GM19239 (cell line): ENCODE measurements at places on chromosomes 13 and 19.

DNA sequence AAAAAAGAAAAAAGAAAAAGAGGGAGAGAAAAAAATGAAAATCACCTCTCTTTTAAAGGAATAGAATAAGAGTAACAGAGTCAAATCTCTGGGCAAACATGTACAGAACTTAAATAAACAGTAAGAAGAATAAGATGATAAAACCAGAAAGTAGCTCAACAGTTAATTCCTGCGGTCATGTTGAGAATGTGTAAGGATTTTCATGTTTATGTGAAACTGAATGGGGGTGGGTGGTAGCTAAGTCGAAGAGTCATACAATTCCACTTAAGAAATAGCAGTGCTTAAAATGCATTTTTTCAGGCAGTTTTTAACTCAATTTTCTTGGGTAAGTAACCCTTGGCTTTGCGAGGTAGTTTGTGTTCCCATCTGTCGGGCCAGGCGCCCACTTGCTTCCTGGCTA is 60.9 kb downstream of the PEX11G start:
- DNase-seq, result no peak

GRCh38 chr19:9644472-9644871 is 23.4 kb upstream of the ZNF561 start:
- DNase-seq, result no peak

DNA sequence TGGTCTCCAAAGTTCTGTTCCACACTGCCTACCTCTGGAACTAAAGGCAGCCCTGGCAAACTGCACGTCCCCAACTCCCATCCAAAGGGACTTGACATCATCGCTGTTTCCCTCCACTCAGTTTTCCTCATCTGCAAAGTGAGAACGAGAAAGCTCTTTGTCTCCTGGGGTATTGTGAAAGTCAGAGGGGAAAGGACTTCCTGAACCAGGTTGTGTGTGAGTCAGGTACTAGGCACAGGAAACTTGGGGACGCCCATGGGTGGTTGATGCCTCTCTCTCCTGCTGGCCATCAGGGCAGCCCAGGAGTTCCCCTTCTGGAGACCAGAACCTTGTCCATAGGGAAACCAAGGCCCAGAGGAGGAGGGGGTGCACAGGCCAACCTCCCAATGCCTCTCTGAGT is 4.7 kb downstream of the CRLF1 start:
- no peak for DNase-seq

- no peak for DNase-seq
Observed at GRCh38 chr19:32652894-32653598, 21.9 kb downstream of the ANKRD27 start.

GRCh38 chr19:15265850-15266248 is 33.6 kb upstream of the EPHX3 start:
- no peak for DNase-seq

- DNase-seq, result peak; percentile 67
Observed at GRCh38 chr13:46160471-46161066, 21.4 kb downstream of the LCP1 start.

DNA sequence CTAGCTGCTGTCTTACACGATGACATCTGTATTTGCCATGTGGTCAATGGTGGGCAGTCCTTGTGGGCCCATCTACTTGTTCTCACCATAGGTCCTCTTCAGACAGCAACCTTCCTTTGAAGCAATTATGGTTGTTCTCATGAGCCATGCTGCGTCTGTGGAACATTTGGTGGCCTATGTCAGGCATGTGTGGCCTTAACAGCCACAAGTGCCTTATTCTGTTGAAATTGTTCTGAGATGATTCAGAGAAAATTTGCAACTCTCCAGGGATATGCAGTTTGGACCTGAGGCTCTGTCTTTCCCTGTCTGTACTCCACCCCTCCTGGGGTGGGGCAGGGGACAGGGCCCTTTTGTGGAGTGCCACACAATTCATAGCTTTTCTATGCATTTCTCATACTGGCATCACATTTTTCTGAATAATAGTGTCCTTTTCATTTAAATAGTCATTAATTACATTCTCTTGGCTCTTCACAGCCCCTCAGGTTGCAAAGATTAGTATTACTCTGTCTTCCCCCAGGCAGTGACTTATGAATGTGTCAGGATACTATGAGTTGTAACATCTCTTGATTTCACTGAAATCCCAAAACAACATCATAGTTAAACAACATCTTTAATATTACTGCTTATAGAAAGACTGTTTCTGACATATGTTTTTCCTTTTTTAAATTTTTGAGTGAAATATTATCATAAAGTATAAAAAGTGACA is 102.1 kb downstream of the ITGBL1 start:
- no peak for DNase-seq

DNA sequence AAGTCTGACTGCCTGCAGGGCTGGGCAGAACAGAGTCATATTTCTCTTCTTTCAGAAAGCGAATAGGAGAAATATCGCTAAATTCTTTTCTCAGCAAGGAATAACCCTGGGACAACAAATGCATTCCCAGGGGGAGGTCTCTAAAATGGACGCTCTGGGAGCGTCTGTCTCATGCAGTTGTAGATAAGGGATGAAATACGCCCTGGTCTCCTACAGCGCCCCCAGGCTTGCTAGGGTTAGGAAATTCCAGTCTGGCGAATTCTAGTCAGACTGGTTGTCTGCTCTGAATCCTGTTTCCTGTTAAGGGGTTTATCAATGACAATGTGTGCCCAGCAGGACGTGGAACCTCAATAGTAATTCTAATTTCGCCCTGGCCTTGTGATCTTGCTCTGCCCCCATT is 1214.1 kb downstream of the DIAPH3 start:
- DNase-seq, result no peak

- DNase-seq, result no peak
Observed at GRCh38 chr13:98664047-98664446, 87.1 kb upstream of the STK24 start.

DNA sequence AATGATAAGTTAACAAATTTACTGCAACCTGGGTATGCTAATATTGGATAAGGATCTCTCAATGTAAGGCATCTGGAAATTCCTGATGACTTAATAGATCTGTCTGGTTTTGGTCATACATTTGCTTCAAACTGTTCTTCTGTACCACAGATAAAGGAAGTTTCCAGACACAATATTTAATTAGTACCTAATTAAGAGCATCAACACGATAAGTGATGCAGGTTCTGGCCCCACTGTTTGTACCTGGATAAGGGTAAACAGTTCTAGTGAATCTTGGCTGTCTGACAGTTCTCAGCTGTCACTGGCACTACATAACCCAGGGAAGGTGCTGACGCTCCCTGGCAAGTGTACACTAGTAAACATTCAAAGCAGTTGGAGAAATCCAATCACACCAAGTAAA is 165.6 kb downstream of the MZT1 start:
- DNase-seq, result no peak

DNA sequence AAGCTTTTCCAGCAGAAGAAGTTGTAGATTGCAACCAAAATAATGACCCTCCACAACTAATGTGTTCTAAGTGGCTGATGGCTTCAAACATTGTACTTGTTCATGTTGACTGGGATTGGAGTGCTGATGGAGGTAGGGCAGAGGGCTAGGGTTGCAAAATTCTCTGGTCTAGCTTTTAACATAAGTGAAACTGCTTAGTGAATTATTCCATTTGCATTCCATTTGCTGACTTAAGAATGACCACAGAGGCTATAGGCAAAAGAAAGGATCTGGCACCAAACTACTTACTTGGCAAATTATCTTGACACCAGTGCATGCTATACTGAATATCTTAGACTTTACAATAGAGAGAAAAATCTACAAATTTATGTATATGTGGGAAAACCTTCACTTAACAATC is 287.0 kb downstream of the FGF9 start:
- DNase-seq, result no peak

GRCh38 chr19:4258181-4258580 is 11.3 kb downstream of the YJU2 start:
- no peak for DNase-seq

DNA sequence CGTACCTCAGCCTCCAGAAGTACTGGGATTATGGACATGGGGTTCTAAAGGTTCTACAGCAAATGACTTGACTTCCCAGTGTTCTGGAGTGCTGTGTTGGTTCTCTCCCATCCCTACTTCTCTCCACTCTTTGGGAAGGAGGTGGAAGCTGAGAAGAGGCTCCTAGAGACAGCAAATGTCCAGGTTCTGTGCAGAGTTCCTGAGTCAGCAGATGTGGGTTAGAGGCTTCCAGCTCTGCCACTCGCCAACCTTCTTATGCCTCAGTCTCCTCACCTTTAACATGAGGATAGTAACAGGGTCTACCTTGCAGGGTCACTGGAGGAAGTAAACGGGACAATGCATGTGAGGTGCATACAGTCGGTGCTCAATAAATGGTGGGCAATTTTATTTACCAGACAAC is 80.5 kb upstream of the VSTM2B start:
- no peak for DNase-seq

GRCh38 chr19:29507081-29507860 is 18.5 kb upstream of the VSTM2B start:
- no peak for DNase-seq

DNA sequence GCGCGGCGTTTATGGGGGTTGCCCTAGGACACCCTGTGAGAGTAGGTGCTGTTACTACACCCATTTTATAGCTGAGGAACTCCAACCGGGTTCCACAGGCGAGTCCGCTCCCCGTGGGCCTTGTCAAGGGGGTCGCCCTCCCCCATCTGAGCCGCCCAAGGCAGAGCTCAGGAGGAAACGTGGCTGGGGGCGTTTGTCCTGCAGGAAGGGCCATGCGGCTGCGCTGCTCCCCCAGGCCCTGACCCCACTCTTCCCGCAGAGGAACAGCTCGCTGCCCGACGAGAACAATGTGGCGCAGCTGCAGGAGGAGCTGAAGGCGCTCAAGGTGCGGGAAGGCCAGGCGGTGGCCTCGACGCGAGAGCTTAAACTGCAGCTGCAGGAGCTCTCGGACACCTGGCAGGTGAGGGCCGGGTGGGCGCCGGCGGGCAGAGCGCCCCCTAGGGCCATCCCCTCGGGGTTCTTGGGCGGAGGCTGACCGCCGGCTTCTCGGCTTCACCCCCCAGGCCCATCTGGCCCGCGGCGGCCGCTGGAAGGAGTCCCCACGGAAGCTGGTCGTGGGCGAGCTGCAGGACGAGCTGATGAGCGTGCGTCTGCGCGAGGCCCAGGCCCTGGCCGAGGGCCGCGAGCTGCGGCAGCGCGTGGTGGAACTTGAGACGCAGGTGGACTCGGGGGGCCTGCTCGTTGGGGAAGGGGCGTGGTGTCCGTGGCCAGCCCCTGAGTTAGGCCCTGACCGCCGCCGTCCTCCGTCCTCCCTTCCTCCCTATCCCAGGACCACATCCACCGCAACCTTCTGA is 12.4 kb downstream of the PRR36 start:
- DNase-seq, result no peak

- no peak for DNase-seq
Observed at GRCh38 chr13:101452519-101453485, at the start of gene ITGBL1. ITGBL1 (plus strand) TSS chr13:101452675; CDS start chr13:101452834, 159 bp downstream.

DNA sequence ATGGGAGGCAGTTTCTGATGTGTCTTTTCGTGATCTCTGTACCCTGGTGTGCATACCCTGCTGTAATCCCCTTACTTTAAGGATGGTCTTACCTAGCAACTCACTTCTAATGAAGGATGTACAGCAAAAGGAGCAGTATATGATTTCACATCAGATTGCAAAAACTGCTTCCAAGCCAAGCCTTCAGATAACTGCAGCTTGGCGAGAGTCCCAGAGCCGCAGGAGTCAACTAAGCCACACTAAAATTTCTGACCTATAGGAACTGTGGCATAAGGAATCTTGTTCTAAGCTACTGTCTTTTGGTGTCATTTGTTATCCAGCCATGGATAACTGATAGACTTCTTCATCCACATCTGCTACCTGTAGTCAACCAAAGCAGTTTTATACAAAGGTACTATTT is 496.7 kb downstream of the GPC6 start:
- no peak for DNase-seq

GRCh38 chr13:110046811-110047210 is 260.1 kb downstream of the COL4A1 start:
- DNase-seq, result no peak

- DNase-seq, result no peak
Observed at GRCh38 chr19:8571006-8571411, 6.2 kb downstream of the MYO1F start.

DNA sequence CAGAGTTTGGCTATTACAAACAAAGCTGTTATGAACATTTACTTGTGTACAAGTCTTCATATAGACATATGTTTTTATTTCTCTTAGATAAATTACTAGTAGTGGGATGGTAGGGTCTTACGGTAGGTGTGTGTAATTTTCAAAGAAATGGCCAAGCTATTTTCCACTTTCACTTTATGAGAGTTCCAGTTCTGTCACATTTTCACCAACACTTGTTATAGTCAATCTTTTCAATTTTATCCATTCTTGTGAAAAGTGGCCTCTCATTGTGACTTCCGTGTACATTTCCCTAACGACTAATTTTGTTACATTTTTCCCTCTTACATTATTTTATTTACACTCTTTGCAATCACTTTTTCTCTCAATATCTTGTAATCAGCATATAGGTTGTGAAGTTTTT is 18.3 kb downstream of the MBD3L1 start:
- DNase-seq, result no peak

DNA sequence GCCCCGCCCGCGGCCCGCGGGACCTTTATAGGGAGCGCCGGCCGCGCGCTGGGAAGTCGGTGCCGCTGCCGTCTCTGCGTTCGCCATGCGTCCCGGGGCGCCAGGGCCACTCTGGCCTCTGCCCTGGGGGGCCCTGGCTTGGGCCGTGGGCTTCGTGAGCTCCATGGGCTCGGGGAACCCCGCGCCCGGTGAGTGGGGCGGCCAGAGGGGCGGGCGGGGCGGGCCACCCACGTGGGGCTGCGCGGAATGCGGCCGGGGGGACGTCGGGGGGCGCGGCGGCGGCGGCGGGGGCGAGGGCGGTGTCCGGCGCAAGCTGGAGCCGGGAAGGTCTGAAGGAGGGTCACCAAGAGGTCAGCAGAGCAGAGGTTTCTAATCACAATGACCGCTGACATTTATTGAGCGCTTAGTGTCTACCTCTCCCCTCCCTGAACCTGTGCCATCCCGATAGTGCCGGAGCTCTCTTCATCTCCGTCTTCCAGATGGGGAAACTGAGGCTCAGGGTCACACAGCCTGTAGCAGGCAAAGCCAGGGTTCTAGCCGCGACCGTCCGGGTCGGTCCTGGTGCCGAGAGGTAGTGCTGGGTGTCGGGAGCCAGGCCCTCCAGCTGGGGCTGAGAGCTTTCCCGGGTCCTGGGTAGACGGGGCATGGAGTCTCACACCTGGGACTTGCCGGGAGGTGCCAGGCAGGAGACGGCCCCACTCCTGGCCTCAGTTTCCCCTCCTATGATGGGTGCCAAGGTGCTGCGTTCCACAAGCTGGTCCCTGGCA is at the start of gene FSTL3:
TSS of gene FSTL3 (plus strand) at position 54 of the 767 bp plus-strand sequence. CDS start at position 86, 32 bp downstream.
- no peak for DNase-seq
